ENCODE measurements at places on chromosomes 1 and 21.

GRCh38 chr1:160704250-160704649, 7.4 kb downstream of the CD48 start:
- no peak for DNase-seq

DNA sequence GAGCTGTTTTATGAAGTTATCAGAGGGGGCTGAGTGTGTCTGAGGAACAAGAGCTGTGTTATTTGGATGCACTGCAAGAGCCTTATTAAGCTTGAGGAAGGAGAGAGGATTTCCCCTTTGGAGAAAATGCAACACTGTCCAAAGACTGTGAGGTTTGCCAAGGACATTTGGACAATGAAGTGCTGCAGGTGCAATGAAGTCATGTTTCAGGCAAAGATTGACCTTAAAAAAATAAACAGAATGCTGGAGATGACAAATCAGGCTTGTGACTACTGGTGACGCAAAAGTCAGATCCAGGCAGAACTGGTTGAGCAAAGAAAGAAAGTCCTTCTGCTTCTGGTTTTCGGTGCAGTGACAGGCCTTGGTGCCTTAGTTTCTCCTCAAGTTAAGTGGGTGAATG, 125.2 kb upstream of the KIAA0040 start:
- no peak for DNase-seq

- DNase-seq: no peak
These were observed 46.5 kb upstream of the GREM2 start for GRCh38 chr1:240658312-240658960.

DNA sequence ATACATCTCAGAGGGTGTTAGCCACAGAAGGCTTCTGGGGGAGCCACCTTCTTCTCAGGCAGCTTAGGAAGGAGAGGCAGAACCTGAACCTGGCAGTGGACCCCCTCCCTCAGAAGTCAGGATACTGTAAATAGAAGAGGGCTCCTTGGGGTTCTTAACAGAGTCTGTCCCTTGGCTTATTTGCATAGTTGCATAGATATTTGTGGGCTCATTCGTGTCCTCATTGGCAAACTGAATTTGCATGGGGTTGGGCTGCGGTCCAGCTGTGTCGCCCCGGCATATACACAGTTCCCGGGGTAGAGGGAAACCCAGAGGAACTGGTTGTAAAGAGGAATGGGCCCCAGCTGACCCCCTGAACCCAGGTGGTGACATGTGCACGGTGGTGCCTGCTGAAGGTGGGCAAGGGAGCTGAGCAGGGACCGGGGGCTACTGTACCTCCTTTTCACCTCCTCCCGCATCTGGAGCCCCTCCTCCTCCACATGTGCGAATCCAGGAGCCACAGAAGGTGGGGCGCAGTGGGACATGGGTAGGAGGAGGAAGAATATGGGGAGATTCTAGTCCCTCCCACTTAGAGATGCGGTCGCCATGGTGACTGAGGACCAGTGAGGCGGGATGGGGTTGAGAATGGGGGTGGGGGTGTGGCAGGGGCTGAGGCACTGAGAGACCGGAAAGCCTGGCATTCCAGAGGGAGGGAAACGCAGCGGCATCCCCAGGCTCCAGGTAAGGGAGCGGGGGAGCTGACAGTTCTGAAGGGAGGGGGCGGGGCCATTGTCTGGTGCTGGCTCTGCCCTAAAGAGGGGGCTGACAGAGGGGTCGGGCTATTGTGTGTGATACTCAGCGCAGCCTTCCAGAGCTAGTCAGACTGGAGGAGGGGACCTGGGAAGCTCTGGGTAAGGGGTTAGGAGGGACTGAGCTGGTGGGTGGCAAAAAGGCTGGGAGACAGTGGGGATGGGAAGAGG, 3.7 kb upstream of the SEMA4A start:
- no peak for DNase-seq

DNA sequence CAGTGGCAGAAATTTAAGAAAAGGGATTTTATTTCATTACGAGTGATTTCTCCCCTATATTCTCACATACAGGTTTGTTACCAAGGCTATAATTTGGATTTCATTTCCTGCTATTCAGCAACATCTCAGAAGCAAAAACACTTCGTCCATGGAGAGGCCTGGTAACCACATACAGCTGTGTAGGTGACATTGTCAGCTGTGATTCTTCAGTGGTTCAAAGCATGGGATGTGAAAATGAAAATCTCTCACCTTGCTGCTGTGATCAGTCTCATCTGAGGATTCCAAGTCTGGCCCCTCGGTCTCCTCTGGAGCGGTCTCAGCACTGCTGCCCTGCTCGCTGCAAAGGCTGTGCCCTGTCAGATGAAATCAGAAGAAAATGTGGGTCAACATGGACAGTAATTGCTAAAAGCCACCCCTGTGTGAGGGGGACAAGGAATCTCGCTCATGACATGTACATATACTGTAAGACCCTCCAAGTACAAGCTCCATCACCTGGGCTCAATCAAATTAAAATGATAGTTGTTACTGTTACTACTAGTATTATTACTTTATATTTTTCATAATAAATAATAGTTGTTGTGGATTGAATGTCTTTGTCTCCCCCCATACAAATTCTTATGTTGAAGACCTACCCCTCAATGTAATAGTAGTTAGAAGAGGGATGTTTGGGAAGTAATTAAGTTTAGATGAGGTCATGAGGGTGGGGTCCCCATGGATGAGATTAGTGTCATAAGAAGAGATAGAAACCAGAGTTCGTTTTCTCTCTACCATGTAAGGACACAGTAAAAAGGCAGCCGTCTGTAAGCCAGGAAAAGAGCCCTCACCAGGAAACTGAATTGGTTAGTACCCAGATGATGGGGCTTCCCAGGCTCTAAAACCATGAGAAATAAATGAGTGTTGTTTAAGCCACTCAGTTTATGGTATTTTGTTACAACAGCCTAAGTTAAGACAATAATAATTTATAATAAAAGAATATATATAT, 126.7 kb upstream of the KRTAP19-8 start:
- no peak for DNase-seq

DNA sequence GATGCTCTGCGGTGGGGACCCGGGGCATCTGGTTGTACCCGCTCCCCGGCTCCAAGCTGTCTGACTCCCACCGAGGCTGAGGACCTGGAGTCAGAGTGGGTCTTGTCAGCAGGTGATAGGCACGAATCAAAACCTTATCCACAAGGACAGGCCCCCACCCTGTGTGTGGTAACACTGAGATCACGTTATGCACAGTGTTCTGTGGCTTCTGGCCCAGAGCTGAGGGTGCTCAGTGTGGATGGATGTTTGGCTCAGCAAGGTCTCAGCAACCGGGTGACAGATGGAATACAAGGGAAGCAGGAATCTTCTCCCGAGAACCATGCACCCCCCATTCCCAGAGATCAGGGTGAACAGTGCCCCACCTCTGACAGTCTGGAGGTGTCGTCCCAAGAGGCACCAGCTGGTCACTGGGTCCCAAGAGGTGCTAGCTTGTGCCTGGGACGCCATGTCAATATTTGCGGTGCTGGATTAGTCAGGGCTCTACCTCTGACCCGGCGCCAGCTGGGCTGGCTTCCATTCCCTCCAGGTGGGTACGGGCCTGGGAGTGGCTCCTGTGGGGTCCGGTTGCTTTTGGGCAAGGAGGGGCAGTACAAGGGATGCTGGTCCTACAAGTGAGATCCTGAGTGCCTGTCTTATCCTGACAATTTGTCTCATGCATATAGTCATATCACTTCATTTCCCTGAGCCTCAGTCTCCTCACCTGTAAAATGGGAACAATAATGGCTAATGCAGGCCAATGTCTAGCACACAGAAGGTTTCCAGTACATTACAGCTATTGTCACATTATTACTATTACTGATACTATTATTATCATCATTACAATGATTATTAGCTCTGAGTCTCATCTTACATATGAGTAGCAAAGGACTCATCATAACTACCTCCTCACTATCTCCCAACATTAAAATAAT, 957 bp downstream of the CAPN9 start:
- DNase-seq: no peak

GRCh38 chr1:924656-925560, 1.2 kb downstream of the SAMD11 start:
- no peak for DNase-seq

- no peak for DNase-seq
These were observed 8.3 kb downstream of the ASAP3 start for GRCh38 chr1:23475641-23476040.

DNA sequence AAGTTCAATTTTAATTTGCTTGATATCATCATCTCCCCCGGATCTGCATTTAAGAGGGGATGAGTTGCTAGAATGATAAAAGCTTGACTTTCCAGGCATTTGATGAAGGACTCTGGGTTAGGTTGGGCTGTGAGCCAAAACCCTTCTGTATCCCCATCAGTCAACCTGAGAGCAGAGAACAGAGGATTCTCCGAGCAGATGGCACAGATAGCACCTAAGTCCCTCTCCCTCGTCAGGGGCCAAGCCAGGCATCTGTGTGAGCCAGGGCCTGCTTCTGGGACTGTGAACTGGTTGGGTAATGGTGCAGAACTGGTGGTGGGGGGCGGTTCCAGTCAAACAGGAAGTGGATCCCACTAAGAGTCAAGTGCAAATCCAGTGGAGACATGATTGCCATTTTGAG, 205.8 kb downstream of the TNR start:
- no peak for DNase-seq

GRCh38 chr1:205961405-205961804, 18.1 kb upstream of the SLC26A9 start:
- no peak for DNase-seq

- DNase-seq: no peak
These were observed 104.7 kb downstream of the ST6GALNAC3 start for GRCh38 chr1:76179219-76179698.

DNA sequence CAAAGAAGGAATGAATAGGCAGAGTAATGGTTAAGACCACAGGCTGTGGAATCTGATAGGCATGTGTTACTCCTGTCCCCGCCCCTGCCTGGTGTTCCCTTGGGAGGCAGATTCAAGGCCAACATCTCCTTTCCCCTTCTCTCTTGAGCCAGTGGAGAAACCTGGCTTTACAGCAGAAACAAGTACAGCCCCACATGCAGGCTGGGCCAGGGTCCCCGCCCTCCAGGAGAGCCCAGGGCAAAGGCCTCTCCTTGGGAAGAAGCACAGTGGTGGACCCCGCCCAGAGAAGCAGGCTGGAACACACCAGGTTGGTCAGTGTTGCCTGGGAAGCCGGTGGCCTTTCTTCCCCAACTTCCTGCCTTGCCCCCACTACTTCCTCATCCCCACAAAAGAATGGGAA, 6.8 kb downstream of the C1orf167 start:
- DNase-seq: no peak

- DNase-seq: no peak
These were observed 2.1 kb upstream of the RGS1 start for GRCh38 chr1:192573499-192573898.

- DNase-seq: no peak
These were observed 23.9 kb downstream of the FMO5 start for GRCh38 chr1:147201276-147201675.

GRCh38 chr1:39842836-39843235, 40.5 kb downstream of the TRIT1 start:
- DNase-seq: no peak

DNA sequence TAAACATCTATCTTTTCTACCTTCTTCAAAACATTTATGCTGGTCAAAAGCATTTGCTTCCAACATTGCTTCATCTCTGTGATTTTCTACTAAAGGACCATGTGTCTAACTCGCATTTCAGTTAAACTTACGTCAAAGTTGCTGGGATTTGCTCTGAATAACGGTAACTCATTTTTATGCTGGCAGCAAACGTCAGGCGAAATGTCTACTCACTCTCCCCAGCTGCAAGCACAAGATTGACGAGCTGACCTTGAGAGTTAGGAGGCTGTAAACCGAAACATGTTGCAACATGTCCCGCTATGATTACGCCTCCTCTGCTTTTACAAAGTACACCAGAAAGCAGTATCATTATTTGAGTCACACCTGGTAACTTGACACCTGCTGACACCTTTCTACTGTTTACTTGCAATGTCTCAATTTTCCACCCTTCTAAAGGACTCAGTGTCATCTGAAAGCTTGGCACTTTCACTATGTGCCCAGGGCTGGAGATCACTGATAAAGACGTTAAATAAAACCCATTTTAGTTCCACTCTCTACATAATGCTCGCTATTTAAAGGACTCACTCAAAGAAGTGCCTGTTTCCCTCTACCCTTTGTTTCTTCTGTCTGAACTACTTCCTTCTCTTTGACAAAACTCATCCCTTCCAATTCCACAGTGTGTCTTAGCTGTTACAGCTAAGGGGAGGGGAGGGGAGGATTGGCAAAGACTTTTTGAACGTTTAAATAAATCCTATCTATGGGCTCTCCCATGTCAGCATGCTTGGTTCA, 111.9 kb downstream of the PTPN14 start:
- DNase-seq: peak; percentile 8

GRCh38 chr1:232722626-232723025, 82.6 kb upstream of the MAP10 start:
- DNase-seq: no peak

- DNase-seq: no peak
These were observed 51.7 kb downstream of the SNRPE start for GRCh38 chr1:203913073-203913521.

DNA sequence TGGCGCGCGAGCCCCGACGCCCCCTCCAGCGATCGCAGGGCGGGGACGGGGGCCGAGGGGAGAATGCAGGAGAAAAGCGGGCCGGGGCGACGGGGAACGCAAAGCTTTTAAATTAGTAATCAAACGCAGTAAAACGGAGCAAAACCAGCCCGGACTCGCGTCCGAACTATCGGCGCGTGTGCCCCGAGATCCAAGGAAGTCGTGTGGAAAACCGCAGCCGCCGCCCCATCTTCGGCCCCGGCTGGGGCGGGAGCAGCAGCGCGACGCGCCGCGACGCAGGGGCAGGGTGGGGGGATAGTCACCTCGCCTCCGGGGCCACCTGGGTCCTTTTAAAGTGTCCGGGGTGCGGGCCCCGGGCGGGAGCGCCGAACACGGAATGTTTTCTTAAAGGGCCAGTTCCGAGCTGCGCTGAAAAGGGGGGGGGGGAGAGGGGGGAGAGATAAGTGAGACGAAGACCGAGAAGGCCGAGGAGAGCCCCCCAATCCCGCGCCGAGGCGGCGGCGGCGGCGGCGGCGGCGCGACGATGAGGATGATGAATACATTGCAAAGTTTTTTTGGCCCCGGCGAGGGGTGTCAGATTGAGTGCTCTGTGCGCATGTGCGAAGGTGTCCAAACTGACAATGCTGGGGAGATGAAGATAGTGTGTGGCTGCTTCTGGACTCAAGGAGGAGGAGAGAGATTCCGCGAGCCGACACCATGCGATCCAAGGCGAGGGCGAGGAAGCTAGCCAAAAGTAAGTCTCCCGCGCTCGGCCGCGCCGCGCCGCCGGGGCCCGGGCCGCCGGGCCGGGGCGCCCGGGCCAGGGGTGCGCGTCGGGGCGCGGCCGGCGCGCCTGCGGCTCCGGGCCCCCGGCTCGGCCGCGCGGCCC, at the start of gene PRDM16:
TSS of gene PRDM16 (plus strand) at position 640 of the 868 bp plus-strand sequence. CDS start at position 697, 57 bp downstream.
- DNase-seq: peak; percentile 53

All from DMS79 (cell line).